ENCODE measurements at places on chromosomes 5 and 9.

- no peak for DNase-seq
Observed at GRCh38 chr9:18020121-18020745, 441.4 kb downstream of the SH3GL2 start.

GRCh38 chr5:175700991-175701390 lies 43.1 kb downstream of the HRH2 start:
- DNase-seq: no peak

DNA sequence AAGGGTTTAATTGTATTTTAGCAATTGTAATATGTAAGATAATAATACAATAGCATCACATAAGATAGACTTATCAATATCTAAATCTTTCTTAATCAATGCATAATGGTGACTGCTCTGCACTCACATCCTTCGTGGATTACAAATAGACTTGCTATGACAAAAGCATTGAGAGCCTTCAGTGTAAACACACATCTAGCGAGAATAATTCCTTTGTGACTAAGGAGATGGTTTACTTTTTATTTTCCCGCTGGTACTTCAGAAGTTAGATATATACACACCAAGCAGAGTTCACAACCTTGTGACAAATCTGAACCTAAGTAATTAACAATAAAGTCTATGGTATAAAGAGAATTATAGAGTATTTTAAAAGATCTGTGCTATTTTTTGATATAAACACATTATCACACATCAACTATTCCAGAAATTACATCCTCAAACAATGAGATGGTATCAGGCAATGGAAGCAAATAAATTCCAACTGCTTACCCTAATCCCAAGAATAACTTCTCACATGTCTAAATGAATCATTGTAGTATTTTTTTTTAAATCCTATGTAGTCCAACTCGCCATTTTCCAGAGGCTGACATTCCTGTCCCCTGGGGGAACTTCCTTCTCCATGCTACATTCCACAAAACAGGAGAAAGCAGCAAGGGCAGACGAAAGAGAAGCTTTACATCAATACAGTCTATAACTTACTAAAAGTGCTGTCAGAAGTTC lies 51.2 kb downstream of the MAPKAP1 start:
- DNase-seq: no peak

DNA sequence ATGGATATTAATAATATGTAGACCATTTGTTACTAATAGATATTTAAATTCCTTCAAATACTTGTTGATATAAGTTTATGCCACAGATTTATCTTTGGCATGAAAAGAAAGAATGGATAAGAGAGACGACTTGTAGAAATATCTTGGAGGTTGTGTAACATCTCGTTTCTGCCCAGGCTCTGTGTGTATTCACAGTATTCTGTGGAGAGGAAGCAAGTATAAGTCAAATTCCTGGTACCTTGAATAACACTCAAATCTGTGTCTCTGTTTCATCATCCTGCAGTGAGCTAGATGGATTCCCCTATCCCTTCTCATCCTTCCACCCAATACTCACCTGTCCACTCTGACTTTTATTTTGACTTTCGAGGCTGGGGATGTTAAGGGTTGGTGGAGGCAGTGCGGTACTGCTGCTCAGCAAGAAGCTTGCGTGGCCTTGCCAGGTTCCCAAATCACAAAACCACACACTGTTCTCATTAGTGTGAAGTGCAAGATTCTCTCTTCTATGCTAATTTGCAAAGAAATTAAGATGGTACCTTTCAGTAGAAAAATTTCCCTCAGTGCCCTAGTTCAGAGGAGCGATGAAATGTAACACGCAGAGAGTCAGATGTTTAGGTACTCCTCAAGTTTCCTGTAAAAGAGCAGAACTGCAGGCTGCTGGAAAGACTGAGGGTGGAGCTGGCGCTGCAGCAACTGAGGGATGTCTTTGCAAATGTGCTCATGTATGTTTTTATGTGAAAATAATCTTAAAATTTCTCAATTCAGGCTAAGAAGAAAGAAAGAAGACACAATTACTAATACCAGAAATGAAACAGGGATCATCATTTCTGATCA lies 42.6 kb upstream of the ANKRD18A start:
- DNase-seq: no peak

GRCh38 chr5:44389823-44390143 lies 563 bp upstream of the FGF10 start:
- DNase-seq: no peak

- no peak for DNase-seq
Observed at GRCh38 chr5:41154491-41154890, 58.8 kb downstream of the C6 start.

GRCh38 chr9:100057624-100058023 lies 41.2 kb downstream of the ERP44 start:
- DNase-seq: no peak

DNA sequence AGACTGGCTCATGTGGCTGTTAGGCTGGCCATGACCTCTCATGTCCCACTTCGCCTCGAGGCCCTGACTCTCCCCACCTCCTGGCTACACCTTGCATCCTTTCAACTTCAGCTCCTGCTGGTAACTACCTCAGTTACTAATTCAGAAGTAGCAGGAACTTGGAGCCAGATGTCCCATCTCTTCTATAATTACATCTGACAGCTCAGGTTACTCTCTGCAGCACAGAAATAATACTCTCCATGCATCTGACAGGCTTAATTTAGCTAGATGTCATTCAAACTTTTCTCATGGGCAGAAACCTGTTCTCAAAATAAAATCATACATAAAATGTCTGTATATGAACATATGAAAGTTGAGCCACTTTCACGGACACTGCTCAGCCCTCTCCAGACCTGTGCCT lies 92.2 kb upstream of the IL33 start:
- DNase-seq: no peak

DNA sequence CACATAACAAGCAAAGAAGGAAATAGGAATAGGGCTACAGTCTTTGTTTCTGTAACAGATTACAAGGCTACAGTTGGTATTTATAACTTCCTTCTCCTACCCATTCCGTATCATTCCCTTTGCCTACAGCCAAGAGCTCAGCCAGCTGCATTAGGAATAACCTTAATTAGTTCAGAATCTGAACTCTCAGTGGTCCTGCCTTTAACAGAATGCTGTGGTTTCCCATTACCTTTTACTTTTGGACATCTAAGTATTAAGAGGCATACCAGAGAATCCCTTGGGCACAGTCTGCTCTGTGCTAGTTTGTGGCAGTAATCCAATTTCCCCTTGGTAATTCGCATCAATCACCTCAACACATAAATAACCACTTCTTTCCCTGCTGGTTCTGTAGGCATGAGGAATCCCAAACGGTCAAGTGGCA lies 44.2 kb downstream of the PKD2L2 start:
- no peak for DNase-seq

- DNase-seq: no peak
Observed at GRCh38 chr9:29348999-29349398, 1775.7 kb upstream of the C9orf72 start.

DNA sequence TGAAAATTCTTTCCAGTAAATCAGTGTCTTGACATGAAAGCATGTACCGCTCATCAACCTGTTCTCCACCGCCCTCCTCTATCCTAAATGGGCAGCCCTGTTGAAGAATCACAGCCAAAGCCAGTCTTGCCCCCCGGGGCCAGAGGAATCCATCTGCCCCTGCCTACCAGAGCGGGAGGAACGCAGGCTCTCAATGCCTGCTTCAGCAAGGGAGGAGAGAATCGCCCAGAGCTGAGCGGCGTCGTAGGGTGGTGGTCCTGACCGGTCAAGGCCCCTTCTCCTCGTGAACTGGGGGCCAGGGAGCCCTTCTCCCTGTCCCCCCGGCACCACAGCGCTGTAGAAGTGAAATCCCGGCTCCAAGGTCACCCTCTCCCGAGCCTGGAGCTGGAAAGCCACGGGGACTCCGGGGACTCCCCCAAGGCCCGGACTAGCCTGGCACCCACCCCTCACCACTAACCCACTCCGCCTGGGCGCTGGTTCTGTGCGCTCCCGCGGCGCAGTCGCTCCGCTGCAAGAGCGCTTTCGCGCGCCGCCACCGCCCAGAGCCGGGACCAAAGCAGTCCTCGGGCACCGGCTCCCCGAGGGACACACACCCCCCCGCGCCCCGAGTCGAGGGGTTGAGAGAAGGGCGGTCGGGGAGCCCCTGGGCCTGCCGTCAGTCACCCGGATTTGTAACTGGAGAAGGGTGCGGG lies 718 bp upstream of the TMEM215 start:
- no peak for DNase-seq

GRCh38 chr5:96004087-96004486 lies 42.4 kb upstream of the ELL2 start:
- no peak for DNase-seq

- DNase-seq: peak; percentile 98
Observed at GRCh38 chr5:76402251-76402885, 717 bp upstream of the IQGAP2 start.

GRCh38 chr5:109826426-109826825 lies 136.7 kb downstream of the MAN2A1 start:
- no peak for DNase-seq

- DNase-seq: no peak
Observed at GRCh38 chr9:35110327-35110761, 5.3 kb downstream of the ATOSB start.

- no peak for DNase-seq
Observed at GRCh38 chr9:136484153-136485048, 1.6 kb upstream of the SEC16A start.

- DNase-seq: no peak
Observed at GRCh38 chr5:30890377-30890776, 303.1 kb upstream of the CDH6 start.
